ENCODE measurements at places on chromosomes 16 and 17. TPM values are rescaled to one million over a fixed set of nuclear protein-coding genes. Genes with fewer than 3 reads are reported as not detected.

GRCh38 chr16:4803898-4804762 is 1.7 kb upstream of the ROGDI start:
- H3K27me3 ChIP-seq: no peaks in the 10 kb centered on the region
- no peak overlapping the region for H3K4me3 ChIP-seq
- H3K4me1 ChIP-seq: peaks cover 9% of the 10 kb centered on the region

DNA sequence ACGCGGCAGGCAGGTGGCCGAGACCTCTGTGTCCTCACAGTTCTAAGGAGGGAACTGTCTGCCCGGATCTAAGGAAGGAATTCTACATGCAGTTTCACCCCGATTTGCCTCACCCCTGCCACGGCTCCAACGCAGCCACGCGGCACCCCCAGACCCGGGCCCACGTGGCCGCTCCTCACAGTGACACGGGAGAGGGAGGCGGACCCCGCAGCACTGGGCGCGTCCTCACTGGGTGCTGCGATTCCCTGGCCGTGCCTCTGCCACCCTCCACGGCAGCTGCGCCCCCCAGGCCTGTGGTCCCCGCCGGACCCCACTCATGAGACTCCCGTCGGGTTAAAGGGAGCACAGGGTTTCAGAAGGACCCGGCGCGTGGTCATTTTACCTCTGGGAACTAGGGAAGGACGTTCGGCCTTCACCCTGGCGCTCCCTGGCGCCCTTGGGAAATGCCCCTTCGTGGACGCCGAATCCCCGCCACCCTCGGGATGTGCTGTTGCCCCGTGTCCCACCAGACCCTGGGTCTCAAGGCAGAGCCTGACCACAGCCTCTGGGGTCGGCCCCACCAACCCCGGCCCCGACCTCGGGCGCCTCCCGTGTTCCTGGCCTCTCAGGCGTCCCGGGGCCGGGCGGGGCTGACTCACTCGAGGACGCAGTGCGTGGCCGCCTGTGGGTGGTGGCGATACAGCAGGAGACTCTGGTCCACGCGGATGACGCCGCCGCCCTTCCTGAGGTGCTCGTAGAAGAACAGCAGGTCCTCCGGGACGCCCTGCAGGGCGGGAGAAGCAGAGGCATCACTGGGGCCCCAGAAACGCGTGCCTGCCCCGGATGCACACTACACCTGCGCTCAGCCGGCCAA is 118.8 kb upstream of the METRNL start:
- peak; percentile 31 for DNase-seq
- no peaks in the 10 kb centered on the region for H3K4me1 ChIP-seq

DNA sequence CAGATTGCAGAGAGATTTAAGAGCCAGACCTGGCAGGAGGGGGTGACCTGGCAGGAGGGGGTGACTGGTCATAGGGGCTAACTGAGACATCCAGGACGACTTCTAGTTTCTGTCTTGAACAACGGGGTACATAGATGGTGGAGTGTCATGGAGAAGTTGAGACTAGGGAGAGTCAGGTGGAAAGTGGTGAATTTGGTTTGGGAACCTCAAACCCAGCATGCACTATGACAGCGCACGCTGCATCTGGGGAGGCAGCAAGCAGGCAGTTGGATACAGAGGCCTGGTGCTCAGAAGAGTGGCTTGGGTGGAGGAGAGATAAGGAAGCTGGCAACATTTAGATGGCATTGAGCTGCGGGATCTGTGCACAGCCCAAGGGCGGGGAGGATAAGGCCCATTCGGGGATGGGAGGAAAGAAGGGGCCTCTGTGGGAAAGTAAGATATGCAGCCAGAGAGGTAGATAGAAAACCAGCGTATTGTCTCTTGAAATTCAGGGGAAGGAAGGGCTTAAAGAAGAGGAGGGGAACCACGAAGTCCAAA is 4.5 kb downstream of the RIPOR1 start:
- no peak for DNase-seq
- peak overlapping the region; percentile 1 for H3K27ac ChIP-seq
- H3K36me3 ChIP-seq: no peaks in the 10 kb centered on the region

GRCh38 chr16:17828012-17828411 is 357.3 kb upstream of the XYLT1 start:
- no peaks in the 10 kb centered on the region for H3K27me3 ChIP-seq
- H3K4me3 ChIP-seq: no peak overlapping the region
- no peak for DNase-seq
- H3K36me3 ChIP-seq: no peaks in the 10 kb centered on the region

DNA sequence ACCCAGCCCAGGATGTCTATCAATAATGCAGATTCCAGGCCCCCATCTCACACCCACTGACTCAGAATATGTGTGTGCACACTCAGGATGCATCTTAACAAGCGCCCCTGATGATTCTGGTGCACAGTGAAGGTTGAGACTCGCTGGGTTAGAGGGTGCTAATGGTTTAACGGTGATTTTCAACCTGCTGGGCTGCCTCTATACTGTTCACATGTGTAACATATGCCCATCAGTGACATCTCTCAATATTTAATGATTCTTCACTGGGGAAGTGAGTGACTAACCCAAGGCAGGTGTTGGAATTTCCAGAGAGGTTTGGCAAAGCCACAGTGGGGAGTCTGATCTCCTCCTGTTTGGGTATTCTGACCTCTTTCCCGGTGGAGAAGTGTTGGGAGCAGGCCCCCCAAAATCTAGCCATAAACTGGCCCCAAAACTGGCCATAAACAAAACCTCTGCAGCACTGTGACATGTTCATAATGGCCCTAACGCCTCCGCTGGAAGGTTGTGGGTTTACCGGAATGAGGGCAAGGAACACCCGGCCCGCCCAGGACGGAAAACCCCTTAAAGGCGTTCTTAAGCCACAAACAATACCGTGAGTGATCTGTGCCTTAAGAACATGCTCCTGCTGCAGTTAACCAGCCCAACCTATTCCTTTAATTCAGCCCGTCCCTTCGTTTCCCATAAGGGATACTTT is 4.1 kb upstream of the DOC2B start:
- no peak overlapping the region for H3K27ac ChIP-seq
- H3K4me1 ChIP-seq: no peaks in the 10 kb centered on the region
- no peak for DNase-seq
- H3K27me3 ChIP-seq: peaks cover 1% of the 10 kb centered on the region
- no peak overlapping the region for H3K4me3 ChIP-seq
- no peaks in the 10 kb centered on the region for H3K36me3 ChIP-seq

GRCh38 chr17:58980706-58981481 is 125.8 kb downstream of the TRIM37 start:
- no peak overlapping the region for H3K4me3 ChIP-seq
- H3K36me3 ChIP-seq: no peaks in the 10 kb centered on the region
- no peak overlapping the region for H3K27ac ChIP-seq
- no peaks in the 10 kb centered on the region for H3K27me3 ChIP-seq

- H3K4me3 ChIP-seq: no peak overlapping the region
- no peaks in the 10 kb centered on the region for H3K27me3 ChIP-seq
- no peak overlapping the region for H3K27ac ChIP-seq
- no peak for DNase-seq
- no peaks in the 10 kb centered on the region for H3K4me1 ChIP-seq
Observed at GRCh38 chr17:80996422-80997305, 5.0 kb downstream of the CHMP6 start.

- no peak overlapping the region for H3K27ac ChIP-seq
- no peak for DNase-seq
- H3K36me3 ChIP-seq: no peaks in the 10 kb centered on the region
- no peak overlapping the region for H3K4me3 ChIP-seq
- H3K27me3 ChIP-seq: no peaks in the 10 kb centered on the region
Observed at GRCh38 chr16:21523411-21524067, 75.8 kb upstream of the METTL9 start.

- no peaks in the 10 kb centered on the region for H3K27me3 ChIP-seq
- H3K36me3 ChIP-seq: no peaks in the 10 kb centered on the region
- H3K4me3 ChIP-seq: no peak overlapping the region
- H3K4me1 ChIP-seq: no peaks in the 10 kb centered on the region
Observed at GRCh38 chr16:31517800-31518402, 9.7 kb upstream of the RUSF1 start.

- no peaks in the 10 kb centered on the region for H3K27me3 ChIP-seq
- no peak for DNase-seq
- peaks cover 3% of the 10 kb centered on the region for H3K4me1 ChIP-seq
Observed at GRCh38 chr17:4956493-4957061, 5.7 kb downstream of the ENO3 start.

- no peak overlapping the region for H3K4me3 ChIP-seq
- DNase-seq: no peak
- no peaks in the 10 kb centered on the region for H3K4me1 ChIP-seq
Observed at GRCh38 chr17:15931394-15931793, 13.5 kb upstream of the ADORA2B start.

GRCh38 chr17:65071861-65072260 is 15.3 kb upstream of the GNA13 start:
- peaks cover 24% of the 10 kb centered on the region for H3K4me1 ChIP-seq
- no peak for DNase-seq
- no peak overlapping the region for H3K27ac ChIP-seq
- 0 out of 2 replicates have a peak, but pooled peaks cover 1% of the 10 kb centered on the region for H3K36me3 ChIP-seq
- H3K4me3 ChIP-seq: no peak overlapping the region

GRCh38 chr17:64005734-64006167 is 7.6 kb downstream of the PRR29 start:
- no peak for DNase-seq
- H3K36me3 ChIP-seq: no peaks in the 10 kb centered on the region
- H3K27me3 ChIP-seq: no peaks in the 10 kb centered on the region
- no peak overlapping the region for H3K4me3 ChIP-seq
- H3K27ac ChIP-seq: no peak overlapping the region

DNA sequence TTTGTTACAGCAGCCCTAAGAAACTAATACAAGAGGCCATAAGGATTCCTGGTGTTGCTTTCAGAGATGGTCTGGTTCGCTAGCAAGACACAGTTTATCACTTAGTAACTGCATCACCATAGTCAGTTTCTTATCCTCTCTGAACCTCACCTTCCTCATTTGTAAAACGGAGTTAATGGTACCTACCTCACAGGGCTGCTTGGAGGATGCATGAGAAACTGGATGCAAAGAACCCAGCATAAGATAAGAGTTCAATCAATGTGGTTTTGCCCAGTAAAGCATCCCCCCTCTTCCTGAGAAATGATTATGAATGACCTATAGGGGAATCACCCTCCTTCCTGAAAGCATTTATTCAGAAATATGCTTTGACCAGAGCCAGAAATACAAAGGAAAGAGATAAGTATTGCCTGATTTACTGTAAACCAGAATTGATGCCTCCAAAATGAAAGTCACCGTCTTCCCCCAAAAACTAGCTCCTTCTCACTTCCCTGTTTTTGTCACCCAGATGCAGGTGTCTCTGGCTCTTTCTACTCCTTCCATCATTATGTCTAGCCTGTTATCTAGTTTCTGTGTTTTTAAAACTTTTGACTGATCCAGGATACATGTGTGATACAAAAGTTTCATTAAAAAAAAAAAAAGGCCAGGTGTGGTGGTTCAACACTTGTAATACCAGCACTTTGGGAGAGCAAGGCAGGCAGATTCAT is 2.8 kb upstream of the TEFM start:
- H3K27me3 ChIP-seq: no peaks in the 10 kb centered on the region
- no peak overlapping the region for H3K4me3 ChIP-seq
- H3K36me3 ChIP-seq: no peaks in the 10 kb centered on the region
- H3K4me1 ChIP-seq: no peaks in the 10 kb centered on the region
- H3K27ac ChIP-seq: no peak overlapping the region
- DNase-seq: no peak

GRCh38 chr17:28842282-28843012 is at the start of gene FAM222B:
TSS of gene FAM222B (minus strand) at chr17:28842790. CDS start at chr17:28766667, 76,123 bp downstream.
- peaks cover 8% of the 10 kb centered on the region for H3K4me1 ChIP-seq
- peak within 1 kb of the TSS; percentile 82 for H3K27ac ChIP-seq
- H3K36me3 ChIP-seq: no peaks in the 10 kb centered on the region

- H3K4me1 ChIP-seq: no peaks in the 10 kb centered on the region
- H3K4me3 ChIP-seq: no peak overlapping the region
- H3K27ac ChIP-seq: no peak overlapping the region
- no peaks in the 10 kb centered on the region for H3K36me3 ChIP-seq
- no peak for DNase-seq
Observed at GRCh38 chr17:20141198-20141972, 132.2 kb downstream of the SPECC1 start.

DNA sequence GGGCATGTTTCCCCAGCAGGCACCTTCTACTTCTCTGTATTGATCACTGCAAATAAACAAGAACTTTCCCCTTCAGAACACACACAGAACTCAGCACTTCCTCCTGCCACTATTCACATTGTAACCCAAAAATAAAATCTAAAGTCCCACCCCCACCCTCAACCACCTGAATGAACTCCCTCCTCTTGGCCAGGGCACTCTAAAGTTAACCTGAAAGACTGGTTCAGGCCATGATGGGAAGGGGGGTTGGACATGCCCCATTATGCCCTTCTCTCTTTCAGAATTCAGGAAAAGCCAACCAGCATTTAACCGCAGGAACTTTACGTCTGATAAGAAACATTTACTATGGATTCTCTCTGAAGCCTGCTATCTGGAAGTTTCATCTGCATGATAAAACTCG is 27.4 kb upstream of the CCL2 start:
- no peaks in the 10 kb centered on the region for H3K4me1 ChIP-seq
- no peaks in the 10 kb centered on the region for H3K36me3 ChIP-seq
- H3K4me3 ChIP-seq: no peak overlapping the region

GRCh38 chr17:81568416-81568815 is 16.3 kb upstream of the FAAP100 start:
- H3K4me3 ChIP-seq: no peak overlapping the region
- no peaks in the 10 kb centered on the region for H3K27me3 ChIP-seq
- peaks cover 5% of the 10 kb centered on the region for H3K36me3 ChIP-seq
- no peaks in the 10 kb centered on the region for H3K4me1 ChIP-seq
- no peak for DNase-seq

- no peak overlapping the region for H3K4me3 ChIP-seq
Observed at GRCh38 chr17:61700252-61700651, 109.2 kb upstream of the NACA2 start.

DNA sequence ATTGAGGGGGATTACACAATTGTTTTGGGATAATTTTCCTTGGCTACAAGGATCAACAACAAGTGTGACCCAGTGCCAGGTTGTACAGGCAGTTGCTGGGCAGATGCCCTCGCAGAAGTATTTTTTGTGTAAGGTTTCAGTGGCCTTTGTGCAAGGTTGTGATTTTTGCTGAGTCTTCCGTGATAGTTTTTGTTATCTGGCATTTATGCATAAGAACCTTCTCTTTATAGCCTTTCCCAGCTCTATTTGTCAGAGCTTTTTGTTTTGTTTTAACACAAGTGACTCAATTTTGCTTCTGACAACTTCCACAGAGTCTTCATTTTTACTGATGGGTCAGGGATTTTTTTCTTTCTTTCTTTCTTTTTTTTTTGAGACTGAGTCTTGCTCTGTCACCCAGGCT is 6.7 kb upstream of the PRPSAP1 start:
- DNase-seq: no peak
- H3K27ac ChIP-seq: no peak overlapping the region
- no peaks in the 10 kb centered on the region for H3K27me3 ChIP-seq
- H3K4me3 ChIP-seq: no peak overlapping the region
- no peaks in the 10 kb centered on the region for H3K36me3 ChIP-seq
- H3K4me1 ChIP-seq: no peaks in the 10 kb centered on the region

- no peak for DNase-seq
- no peaks in the 10 kb centered on the region for H3K4me1 ChIP-seq
- H3K27me3 ChIP-seq: no peaks in the 10 kb centered on the region
- no peak overlapping the region for H3K4me3 ChIP-seq
- no peaks in the 10 kb centered on the region for H3K36me3 ChIP-seq
- no peak overlapping the region for H3K27ac ChIP-seq
Observed at GRCh38 chr16:5867250-5867649, 769.7 kb upstream of the EEF2KMT start.

ZNF19 gene
- 5.1 TPM for total RNA-seq

MSLN gene
- total RNA-seq: 0.36 TPM

ENPP7 gene
- 0.34 TPM for total RNA-seq

GNAO1 gene
- total RNA-seq: 1.9 TPM

RUNDC3A gene
- 0.34 TPM for total RNA-seq

CDR2 gene
- total RNA-seq: 24.3 TPM

MRM3 gene
- 11.0 TPM for total RNA-seq

CDYL2 gene
- 0.95 TPM for total RNA-seq

P2RX1 gene
- total RNA-seq: 0.23 TPM

NPIPB2 gene
- 6.8 TPM for total RNA-seq
